ENCODE measurements at places on chromosomes 6 and 20.

DNA sequence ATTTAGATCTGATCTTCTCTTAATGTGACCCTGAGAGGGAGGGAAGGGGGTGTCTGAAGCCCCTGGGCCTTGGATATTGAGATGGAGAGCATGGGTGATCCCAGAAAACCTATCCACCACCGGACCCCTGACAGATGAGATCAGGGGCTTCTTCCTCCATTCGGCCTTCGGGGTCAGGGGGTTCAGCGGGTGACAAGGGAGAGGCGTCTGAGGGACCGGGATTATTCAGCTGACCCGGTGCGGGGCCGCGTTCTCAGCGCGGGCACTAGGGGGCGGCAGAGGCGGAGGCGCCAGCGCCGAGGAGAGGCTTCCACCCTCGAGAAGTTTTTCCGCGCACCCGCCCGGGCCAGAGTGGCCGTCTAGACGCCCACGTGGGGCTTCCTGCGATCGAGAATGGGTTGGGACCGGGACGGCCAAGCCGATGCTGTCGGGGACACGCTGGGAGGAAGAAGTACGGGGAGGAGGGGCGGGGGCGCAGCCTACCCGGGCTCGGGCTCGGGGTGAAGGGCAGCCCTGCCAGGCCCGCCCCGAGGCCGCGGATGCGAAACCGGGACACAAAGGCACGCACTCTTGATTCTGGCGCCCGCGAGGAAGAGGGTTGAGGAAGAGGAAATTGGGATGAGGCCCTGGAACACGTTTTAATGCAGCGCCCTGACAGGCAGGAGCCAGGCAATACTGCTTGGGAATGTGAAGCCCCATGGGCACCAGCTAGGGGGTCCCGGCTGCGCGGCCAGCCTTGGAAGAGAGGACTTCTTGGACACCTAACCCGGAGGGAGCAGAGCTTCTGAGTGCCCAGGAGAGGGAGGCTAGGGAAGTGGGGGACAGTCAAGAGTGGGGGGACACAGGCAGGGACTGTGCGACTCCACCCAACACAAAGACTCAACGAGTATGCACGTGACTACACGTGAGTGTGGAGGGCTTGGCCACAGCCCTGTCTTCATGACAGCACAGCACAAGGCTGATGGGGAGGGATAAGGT, 30.6 kb downstream of the COL11A2 start:
- DNase-seq, result peak; percentile 85

- no peak for DNase-seq
These were observed 583.3 kb downstream of the TENT5A start for GRCh38 chr6:81169166-81169565.

GRCh38 chr6:3137057-3137777, 18.7 kb downstream of the BPHL start:
- no peak for DNase-seq

DNA sequence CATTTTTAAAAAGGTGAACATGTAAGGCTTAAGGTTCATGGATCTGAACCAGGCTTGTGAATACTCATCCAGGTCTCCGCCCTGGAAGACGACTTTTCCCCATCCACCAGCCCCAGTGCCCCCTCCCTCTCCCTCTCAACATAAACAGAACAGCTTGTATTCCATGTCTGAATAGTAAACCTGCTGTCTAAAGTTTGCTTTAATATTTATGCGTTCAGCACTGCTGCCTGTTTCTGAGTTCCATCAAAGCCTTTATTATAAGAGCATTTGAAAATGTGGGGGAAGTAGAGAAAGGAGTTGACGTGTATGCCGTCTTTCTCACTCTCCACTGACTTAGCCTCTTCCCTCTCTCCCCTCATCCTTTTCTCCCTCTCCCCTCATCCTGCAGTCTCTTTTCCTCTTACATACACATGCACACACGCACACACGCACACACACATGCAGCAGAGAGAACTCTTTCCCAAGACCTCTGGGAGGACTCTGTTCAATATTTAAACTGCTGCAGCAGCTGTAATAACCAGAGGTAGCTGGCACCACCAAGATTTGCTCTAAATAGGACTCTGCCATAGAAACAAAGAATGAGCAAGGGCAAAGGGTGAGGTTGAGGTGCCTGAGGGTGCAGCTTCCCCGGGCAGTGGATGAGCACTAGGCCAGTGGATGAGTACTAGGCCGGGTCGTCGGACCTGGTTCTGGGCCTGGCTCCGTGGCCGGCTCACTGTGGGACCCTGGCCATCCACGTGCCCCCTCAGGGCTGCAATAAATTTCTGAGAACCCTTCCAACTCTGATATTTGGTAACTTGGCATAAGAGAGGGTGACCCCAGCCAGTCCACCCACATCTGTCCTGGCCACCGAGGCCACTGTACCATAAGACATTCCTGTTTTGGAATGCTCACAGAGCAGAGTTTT, 35.4 kb upstream of the VSTM2L start:
- no peak for DNase-seq

DNA sequence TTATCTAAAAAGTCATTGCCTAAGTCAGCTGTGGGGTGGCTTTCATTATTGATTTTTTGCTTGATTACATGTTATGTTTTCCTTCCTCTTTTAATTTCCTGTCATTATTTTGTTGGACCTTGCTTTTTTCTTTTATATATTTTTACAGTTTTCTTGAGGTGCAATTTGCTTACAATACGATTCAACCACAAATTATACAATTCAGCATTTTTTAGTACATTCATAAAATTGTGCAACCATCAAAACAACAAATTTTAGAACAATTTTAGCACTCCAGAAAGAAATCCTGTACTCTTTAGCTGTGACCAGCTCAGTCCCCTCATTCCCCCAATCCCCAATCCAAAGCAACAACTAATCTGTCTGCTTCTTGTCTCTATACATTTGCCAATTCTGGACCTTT, 608.9 kb downstream of the C6orf118 start:
- no peak for DNase-seq

DNA sequence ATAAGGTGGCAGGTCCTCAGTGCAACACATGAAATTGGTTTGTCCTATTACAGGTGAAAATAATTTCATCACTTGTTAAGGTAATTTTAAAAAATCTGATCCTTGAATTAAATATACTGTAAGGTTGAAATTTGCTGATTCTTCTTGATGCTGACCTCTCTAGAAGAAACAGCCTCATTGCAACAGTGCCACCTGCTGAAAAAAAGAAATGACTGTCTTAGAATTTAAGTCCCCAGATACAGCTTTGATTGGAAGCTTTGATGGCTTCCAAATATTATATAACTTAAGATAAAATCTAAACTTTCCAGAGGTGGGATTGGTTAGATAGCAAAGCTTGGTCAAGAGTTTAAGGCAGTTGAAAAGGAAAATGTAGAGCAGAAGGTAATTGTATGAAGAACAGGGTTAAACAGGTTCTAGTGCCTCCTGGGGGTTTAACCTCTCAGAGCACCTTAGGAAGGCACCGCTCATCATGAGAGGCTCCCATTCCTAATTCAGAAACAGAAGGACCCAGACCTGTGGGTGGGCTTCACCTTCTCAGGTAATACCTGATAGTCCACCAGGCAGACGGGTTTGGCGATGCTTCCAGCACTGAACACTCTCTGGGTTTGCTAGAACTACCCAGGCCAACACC, 401.0 kb downstream of the PAX1 start:
- DNase-seq, result no peak

DNA sequence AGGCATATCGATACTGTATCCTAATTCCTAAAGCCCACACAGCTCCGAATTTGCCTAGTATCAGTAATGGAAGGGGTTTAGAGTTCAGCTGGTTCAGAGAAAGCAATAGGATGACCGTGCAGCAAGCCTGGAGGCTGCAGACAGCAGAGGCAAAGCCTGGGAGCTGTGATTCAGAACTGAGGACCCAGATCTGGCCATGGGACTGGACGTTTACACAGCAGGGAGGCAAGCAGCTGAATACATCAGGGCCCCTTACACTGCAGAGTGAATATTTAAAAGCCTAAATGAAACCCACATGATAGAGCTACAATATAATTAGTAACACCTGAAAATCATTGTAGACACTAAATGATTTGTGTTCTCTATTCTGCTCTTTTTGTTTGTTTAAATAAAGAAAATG, 38.0 kb downstream of the ELOVL2 start:
- DNase-seq, result no peak

DNA sequence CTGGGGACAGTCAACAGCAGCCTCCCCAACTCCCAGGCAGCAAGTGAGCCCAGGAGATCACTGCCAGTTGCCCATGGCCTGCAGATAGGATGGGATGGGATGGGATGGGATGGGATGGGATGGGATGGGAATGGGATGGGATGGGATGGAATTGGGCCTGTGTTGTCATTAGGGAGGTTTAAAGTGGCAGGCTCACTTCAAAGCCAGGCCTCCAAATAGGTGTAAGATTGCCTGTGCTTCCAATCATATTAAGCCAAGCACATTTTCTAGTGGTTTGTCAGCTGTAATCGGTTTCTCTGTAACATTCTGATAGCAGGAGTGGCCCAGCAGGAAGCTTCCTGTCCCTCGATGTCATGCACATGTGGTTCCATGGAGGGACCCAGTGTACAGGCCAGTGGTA, 82.7 kb upstream of the NXT1 start:
- no peak for DNase-seq

DNA sequence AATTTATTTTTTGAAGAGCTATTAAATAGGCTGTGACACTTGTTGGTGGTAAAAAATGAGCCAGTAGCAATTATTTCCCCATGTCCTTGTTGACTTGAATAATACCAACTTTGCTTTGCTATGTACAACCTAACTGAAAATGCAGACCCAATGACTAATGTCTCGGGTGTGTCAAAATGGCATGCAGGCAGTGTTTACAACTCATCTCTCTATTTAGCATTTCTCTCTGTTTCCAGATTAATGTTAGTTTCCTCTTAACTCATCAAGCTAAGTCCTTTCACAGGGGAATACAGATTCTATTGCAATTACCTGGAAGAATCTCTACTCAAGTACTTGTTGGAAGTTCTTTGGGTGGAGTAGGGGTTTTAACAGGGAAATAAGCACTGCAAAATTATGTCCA, 504.4 kb downstream of the BCKDHB start:
- no peak for DNase-seq

DNA sequence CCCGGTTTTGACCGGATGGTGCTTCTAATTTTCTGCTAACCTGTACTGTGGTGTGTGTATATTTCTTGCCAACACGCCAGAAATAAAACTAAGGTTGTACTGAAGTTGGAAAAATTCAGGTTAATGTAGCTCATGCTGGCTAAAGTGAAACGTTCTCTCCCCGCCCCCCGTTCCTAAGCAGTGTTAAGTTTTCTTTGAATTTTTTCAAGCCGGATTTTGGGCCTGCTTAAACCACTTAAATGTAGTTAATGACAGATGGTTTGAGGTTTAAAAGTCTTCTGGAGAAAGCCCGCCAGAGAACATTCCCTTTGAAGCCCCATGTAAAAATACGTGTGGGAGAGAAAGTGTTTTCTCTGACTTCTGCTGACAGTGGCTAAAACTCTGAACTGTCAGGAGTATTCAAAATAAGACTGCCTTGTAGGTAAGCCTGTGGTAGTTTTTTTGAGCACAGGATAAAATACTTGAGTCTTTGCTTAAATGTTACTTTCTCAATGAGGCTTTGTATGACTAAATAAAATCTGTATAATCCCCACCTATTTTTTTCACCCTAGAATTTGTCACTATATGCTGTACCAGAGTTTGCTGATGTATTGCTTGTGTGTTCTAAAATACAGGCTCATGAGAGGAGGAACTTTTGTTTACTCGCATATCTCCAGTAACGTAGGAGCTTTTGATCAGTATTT, 101.3 kb downstream of the OR2B2 start:
- no peak for DNase-seq

DNA sequence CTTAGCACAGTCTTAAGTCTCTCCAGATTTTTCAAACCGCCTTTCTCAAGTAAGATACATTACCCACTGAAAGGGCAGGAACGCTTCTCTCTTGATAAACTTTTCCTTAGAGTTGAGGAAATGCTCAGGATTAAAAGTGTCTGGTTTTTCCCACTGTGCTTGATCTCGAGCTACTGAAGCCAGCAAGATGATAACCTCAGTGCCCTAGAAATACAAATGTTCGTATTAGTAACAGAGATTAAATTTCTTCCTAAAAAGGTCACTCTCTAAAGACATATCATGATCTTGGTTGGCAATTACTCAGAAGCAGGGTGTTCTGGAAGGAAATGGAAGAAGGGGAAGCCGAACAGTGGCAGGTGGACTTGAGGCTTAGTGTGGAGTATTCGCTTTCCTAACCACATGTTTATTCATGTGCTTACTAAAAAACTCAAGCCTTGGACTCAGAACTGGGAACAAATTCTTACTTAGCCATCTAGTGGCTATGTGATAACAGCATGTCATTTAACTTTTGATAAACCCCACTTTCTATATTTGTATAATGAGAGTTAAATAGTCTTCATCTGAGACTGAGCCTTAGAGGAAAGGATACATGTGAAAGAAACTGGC, 20.1 kb downstream of the C6orf141 start:
- DNase-seq, result no peak

GRCh38 chr6:2971420-2972218, at the start of gene SERPINB6:
TSS of gene SERPINB6 (minus strand) at chr6:2971567. CDS start at chr6:2959332, 12,235 bp downstream.
- DNase-seq, result peak; percentile 54

GRCh38 chr6:30716879-30717128, 277 bp downstream of the MDC1 start:
- no peak for DNase-seq

DNA sequence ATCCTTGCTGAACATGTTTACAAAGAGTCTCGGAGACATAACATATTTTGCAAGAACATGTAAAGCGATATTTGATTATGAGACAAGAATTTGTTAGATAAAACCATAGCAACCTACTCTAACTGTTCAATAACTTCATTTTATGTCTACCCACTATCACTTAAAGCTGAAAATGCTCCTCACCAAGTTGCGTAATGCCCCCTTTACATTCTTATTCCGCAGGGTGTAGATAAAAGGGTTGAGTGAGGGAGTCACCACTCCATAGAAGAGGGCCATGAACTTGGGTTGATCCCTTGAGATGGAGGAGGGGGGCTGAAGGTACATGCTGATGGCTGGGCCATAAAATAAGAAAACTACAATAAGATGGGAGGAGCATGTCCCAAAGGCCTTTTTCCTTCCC, 29.9 kb downstream of the OR2J3 start:
- no peak for DNase-seq

GRCh38 chr20:61621035-61621730, 369.1 kb downstream of the CDH4 start:
- no peak for DNase-seq

- DNase-seq, result no peak
These were observed 95.8 kb downstream of the CCDC170 start for GRCh38 chr6:151589667-151590066.

DNA sequence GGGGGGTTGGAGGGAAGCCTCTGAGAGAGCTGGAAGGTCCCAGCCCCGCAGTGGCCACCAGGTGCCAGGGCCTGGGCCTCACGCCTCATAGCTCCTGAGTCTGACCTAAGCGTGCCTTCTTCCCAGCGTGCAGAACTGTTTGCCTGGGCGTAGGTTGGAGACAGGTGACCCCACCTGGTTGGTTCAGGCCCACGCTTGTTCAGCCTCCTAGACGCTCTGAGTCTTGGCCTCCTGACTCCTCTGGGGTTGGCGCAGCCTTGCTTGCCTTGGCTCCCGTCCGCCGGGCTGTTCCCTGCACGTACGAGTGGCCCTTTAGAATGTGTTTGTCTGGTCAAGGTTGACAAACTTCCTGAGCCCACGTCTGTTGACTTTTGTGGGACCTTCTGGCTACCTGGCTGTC, 70.8 kb downstream of the EYA2 start:
- DNase-seq, result no peak

- no peak for DNase-seq
These were observed 100.9 kb upstream of the TMEM170B start for GRCh38 chr6:11436508-11437096.

GRCh38 chr6:75620381-75621304, 19.0 kb downstream of the SENP6 start:
- DNase-seq, result no peak

GRCh38 chr6:169326067-169326799, 72.6 kb upstream of the THBS2 start:
- DNase-seq, result no peak

- DNase-seq, result no peak
These were observed 197.0 kb downstream of the SIM1 start for GRCh38 chr6:100267721-100268123.

Data from CD4-positive, alpha-beta T cell treated with Interleukin-2 at 100 ng/mL for 4 hours (primary cell).